ENCODE measurements at places on chromosomes 2 and 18.

- no peak for DNase-seq
Measured at GRCh38 chr18:6773777-6774176, 44.3 kb downstream of the ARHGAP28 start.

DNA sequence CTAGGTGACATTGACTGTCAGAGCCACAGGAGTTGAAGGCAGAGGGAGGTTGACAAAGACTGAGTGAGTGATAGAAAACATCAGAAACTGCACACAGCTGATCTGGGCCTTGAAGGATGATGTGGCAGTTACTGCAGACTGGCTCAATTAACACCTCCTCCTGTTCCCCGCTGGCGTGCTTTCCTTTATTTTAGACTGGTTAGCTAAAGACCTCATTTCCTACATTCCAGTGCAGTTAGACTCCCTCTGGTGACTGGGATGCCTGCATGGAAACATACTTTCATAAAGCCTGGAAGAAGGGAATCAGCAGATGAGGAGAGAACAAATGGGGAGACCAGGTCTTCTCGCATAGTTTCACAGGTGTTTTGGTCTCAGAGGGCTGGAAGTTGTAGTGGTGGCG is 7.1 kb downstream of the TPGS2 start:
- no peak for DNase-seq

DNA sequence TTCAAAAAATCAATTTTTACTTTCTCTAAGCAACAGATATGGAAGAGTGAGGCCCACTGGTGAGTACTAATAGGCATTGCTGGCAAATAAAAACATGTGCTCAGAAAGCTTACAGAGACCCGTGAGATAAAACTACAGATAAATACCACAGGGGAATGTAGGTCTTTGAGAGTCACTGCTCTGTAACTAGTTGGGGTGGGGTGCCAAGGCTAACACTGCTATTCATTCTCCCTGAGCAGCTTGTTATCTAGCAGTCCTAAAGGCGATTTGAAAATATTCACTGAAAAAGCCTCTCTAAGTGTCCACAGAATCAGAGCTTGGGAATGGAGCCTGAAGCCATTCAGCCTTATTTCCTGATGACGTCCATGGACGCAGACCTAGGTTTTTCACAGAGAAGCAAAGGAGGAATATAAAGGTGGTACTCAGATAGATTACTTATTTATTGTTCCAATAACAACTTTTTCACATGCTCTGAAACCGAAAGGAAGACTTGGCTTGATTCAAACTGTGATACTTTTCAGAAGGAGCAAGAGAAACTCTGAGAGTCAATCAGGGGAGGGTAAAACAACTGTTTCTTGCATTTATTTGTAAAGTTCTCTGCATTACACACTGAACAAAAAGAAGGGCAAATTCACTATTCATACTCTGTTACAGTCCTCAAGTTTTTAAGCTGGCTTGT is 188.4 kb downstream of the PPP1R1C start:
- no peak for DNase-seq

- DNase-seq, result no peak
Measured at GRCh38 chr2:111200333-111200881, 79.7 kb downstream of the BCL2L11 start.

DNA sequence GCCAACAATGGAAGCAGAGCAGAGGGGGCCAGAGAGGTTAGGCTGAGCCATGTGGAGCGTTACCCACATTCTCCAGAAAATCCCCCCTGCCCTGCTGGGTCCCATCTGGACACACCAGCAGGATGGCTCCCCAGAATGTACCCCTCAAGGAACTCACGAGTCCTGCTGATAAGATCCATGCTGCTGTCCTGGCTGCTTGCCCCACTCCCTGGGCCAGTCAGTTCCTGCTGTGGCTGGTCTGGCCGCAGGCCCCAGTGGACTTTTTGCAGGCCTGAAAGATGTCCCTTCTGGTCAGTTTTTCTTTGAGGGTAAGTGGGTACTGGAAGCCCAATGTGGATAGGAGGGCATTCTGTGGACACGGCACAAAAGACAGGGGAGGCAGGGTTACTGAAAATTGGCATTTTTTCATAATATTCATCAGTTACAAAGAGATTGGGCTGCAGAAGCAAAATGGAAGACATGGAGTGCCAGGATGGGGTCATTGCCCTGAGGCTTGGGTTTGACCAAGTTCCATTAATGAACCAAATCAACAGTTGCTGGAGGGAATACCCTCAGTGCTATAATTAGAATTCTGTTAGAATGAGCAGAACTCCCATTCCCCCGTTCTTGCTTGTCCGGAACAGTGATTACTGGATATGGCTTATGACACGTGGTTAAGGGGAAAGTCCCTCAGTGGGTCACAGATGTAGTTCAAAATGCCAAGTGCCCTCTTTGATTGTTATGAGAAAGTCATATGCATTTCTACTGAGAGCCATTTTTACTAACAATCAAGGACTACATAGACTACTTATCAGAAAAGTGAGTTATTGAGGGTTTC is 38.7 kb downstream of the SLC4A5 start:
- DNase-seq, result no peak

Measured in NCI-H774 (cell line).